ENCODE measurements at places on chromosomes 12 and 14.

DNA sequence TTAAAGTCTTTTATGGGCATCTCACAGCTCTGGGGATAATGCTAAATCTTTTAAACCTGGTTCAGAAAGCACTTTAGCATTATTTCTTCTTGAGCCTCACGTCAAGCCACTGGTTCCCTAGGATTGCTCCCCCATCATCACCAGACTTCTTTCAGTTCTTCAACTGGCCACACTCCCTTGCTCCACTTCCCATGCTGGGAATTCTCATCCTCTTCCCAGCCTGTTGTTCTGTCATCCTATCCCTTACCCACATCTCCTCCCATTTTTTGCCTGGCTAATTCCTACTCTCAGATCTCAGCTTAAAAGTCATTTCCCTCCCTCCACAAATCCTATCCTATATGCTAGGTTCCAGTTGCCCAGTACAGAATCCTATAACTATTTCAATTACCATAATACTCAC lies 14.4 kb downstream of the FERMT2 start:
- DNase-seq: no peak

DNA sequence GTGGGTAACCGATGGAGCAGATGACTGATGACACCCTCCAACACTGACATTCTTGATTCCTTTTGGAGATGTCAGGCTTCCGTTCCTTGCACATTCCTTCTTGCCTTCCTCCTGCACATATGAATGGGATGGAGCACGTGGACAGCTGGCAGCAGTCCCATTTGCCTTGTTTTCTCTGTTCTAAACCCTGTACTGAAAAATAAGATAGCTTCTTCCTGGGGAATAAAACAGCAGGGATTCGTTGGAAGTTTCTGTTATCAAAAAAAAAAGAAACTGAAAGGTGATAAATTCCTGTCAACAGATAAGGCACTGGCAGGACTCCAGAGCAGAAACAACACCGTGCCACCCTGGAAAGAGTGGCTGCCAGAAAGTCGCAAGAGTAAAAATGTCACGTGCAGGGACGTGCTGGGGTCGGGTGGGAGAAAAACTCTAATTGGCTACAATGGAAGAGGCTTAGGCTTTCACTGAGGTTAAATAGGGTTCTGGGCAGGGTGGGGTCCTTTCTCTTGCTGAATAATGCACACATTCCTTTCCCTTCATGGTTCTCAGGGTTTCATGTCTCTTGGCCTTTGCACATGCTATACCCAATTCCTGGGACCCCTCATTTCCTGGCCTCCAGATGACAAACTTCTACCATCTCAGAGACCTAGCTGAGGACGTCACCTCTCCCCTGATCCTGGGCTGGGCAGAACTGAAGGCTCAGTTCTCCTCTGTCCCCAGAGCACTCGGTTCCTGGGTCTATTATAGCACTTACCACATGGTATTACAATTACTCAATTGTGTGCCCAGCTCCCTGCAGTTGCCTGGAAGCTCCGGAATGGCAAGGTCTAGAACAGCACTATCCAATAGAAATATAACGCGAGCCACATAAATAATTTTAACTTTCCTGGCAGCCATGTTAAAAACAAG lies 7.0 kb upstream of the NUAK1 start:
- no peak for DNase-seq

DNA sequence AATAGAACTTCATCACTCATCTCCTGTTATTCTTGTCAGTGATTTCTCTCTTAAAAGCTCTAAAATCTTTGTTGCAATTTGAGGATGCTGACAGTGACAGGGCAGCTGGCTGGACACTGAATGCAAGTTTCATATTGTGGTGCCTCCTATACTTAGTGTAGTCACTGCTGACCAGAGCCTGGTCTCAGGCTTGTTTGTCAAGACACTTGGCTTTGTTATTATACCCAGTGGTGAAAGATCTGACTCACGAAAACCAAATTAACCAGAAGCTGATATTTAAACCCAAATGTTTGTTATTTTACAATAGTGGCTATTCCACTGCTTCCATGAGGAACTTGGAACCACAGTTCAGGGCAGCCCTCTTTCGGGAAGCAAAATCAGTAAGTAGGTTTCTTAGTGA lies 42.8 kb downstream of the RPGRIP1 start:
- DNase-seq: peak; percentile 44

GRCh38 chr14:99315197-99315596 lies 43.2 kb upstream of the BCL11B start:
- peak; percentile 6 for DNase-seq

- no peak for DNase-seq
Measured at GRCh38 chr12:69023840-69024239, 90.9 kb upstream of the CPM start.

Data from suppressor macrophage treated with lipopolysaccharide for 4 hours (primary cell).